T-helper 1 cell (primary cell): ENCODE measurements at places on chromosomes 7 and 10.

- no peak for DNase-seq
These were observed 61.6 kb upstream of the LBX1 start for GRCh38 chr10:101290881-101291280.

DNA sequence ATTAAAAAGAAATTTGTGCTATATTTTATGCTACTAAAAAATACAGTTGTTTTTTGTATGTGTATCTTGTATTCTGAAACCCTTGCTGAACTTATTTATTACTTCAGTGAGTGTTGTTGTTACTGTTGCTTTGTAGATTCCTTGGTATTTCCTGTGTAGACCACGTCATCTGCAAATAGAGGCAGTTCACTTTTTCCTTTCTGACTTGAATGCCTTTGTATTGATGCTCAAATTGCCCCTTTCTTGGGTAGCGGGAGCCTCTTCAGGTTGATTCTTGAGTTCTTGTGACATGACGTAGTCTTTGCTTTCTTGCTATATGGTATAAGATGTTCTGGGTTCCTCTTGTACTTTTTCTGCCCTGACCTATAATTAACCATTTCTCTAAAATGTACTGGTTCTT lies 504.1 kb downstream of the SDK1 start:
- no peak for DNase-seq

DNA sequence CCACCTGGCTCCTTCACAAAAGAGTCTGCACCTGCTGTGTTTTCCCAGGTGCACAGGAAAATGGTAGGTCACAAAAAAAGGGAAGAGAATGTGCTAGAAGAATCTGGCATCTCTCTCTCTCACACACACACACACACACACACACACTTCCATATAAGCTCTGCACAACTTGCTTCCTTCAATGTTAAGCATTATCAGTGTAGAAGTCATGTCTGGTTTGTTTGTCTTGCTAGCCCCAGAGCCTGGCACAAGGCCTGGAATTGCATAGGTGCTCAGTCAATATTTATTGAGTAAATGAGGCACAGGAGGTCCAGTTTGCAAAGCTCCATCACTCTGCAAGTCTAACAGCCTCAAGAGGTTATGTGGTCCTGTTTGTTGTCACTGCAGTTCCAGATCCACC lies 867.3 kb upstream of the AUTS2 start:
- DNase-seq, result no peak

DNA sequence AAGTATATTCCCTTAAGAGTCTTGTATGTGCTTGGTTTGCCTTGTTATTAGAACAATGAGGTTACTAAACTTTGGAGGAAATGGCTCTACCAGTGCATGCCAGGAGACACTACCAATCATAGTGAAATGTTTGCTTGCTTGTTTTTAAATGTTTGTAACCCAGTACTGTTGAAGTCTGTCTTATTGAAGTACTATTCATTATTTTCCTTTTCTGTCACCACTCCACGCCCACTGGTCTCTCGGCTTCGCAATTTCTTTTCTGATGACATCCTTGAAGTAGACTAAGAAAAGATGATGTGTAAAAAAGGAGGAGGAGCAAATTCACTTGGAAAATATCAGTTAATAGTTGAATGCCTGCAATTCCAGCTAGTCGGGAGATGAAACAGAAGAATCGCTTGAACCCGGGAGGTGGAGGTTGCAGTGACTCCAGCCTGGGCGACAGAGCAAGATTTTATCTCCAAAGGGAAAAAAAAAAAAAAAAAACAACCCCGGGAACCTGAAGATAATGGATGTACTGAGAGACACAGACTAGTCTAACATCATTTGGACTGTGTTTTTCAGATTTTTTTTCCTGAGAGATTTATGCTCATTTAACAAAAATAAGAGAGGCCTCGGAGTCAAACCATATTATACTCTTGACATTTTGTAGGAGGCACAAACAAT lies 959.4 kb downstream of the PCDH15 start:
- DNase-seq, result no peak

DNA sequence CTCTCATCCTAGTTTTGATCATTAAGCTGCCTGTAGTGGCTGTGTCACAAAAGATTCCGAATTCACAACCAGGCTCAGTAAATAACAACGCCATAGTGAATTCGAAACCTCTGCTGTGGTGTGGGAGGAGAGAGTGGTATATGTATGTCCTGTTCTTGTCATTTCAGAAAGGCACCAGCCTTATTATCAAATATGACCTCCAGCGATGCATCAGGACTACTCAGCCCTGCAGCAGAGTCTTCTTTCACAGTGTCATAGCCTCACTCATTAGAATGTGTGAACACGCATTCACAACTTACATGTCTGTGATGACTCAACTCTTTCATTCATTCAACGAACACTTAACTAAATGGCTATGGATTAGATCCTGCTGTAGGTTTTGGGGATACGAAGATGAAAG lies 15.3 kb downstream of the AOC1 start:
- DNase-seq, result no peak

GRCh38 chr7:2787251-2787951 lies 56.7 kb downstream of the GNA12 start:
- DNase-seq, result no peak

DNA sequence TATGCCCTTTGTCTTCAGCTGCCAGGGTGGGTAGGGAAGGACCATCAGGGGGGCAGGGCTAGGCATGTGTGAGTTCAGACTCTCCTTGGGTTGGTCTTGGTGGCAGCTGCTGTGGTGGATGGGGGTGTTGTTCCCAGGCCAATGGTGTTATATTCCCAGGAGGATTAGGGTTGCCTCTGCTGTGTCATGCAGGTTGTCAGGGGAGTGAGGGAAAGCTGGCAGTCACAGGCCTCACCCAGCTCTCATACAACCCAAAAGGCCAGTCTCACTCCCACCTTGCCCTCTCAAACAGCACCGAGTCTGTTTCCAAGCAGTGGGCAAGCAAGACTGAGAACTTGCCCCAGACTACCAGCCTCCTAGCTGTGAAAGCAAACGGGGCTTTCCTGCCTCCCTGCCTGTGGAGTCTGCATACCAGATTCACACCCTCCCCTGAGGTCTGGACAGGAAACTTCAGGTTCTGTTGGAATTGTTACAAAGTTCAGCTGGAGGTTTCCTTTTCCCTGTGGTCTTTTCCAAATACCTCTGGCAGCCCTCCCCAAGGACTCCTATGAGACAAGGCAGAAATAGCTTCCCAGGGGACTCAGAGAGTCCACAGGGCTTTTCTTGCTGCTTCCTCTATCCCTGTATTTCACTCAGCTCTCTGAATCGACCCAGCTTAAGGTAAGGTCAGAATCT lies 1.4 kb downstream of the HYAL4 start:
- DNase-seq, result no peak

GRCh38 chr7:109951565-109951928 lies 1139.4 kb upstream of the LRRN3 start:
- DNase-seq, result no peak
